Renal pelvis (tissue), 12 donors: ENCODE measurements at places on chromosomes 1 and 21. TPM values are rescaled to one million over a fixed set of nuclear protein-coding genes. Genes with fewer than 3 reads are reported as not detected.

Gene PKP1
- 0.12 TPM for polyA plus RNA-seq

Gene TDRD5
- 5.5 TPM for polyA plus RNA-seq

Gene RGS2
- 27.9 TPM for polyA plus RNA-seq

Gene PTPN7
- 2.0 TPM for polyA plus RNA-seq

Gene SLC30A10
- 0.13 TPM for polyA plus RNA-seq
